NCI-H526 (cell line): ENCODE measurements at places on chromosomes 5 and 9.

DNA sequence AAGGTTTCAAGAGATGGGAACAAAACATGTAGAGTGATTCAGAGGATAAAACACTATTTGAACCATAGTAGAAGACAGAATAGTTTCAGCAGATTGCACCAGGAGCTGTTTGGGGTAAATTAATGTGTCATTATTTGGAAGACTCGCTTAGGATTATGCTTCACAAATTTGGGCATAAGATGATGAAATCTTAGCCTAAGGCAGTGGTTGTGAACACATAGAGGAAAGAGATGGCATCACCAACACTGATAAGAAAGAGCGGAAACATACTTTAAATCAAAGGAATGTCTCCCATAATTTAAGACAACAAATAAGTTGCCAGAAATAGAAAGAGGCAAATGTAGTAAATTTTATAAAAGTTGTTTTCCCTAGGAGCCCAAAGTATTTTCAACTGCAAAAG lies 66.1 kb upstream of the TBCA start:
- DNase-seq = no peak

- peak; percentile 41 for DNase-seq
Observed at GRCh38 chr5:115168829-115169486, 750 bp downstream of the TRIM36 start.

GRCh38 chr5:90549729-90550275 lies 8.8 kb upstream of the ADGRV1 start:
- no peak for DNase-seq

DNA sequence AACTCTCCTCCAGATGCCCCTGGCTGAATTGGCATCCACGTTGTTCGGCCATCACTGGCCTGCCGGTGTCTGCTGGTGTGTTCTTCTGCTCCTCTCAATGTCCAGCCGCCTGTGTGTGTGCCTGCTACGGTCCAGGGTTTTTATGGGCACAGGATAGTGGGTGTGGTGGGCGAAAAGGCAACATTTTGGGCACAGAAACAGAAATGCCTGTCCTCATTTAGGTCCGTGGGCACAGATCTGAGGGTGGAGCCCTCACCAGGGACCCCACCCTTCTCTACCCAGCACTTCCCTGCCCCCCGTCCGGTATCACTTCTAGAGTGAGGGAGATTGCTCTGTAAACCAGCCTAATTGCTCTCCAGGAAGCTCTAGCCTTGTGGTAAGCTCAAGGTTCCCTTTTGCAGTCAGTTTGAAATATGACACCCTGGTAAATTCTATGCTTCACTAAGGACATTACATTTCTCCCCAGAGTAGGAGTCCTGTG lies 410.1 kb downstream of the MAT2B start:
- peak; percentile 87 for DNase-seq

DNA sequence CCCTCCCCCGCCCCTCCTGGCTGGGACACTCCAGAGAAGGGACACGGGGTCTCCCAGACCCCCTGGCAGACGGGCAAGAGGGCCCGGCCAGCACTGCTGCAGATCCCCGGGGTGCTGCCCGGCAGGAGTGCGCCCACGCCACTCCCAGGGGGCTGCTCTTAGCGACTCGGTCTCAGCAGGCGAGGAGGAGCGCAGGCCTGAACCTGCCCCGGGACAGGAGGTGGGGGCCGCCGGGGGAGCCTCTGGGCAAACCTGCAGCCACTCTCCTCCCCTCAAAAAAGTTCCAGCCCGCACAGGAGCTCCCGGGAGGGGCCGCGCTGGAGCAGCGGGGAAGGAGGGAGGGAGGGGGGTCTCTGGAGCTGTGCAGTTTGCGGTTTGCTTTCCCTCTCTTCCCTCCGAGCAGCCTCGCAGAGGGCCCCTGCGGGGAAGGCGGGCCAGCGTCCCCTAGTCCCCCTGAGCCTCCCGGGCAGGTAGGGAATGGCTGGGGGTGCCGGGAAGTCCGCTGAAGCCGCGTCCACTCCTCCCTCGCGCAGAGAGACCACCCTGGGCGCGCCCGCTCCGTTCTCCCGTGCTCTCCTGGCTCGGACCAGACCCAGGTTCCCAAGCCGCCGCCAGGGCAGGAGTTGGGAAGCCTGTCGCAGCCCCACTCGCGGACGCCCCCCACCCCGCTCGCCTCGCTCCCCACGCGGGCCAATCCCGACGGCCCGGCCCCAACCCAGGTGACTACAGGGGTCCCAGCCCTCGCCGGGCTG lies 44.2 kb downstream of the NACC2 start:
- DNase-seq = no peak

DNA sequence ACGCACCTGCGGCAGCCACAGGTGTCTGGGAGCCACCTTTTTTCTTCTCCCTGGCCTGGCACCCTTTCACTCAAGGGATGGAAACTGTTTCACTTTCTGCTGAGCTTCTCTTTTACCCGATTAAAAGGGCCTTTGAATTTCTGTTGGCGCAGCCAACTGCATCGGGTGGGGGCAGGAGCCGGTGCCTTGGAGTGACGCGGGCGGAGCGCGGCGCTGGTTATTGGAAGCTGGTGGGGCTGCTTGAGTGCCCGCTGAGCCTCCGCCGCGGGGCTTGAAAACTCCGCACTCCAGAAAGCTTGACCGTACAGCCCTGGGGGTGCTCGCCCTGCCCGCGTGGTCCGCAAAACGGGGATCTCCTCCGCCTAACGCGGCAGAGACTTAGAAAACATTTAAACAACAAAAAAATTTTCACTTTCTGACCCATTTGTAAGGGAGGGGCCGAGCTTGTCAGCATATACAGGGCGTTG lies 52.0 kb upstream of the TJP2 start:
- peak; percentile 65 for DNase-seq

DNA sequence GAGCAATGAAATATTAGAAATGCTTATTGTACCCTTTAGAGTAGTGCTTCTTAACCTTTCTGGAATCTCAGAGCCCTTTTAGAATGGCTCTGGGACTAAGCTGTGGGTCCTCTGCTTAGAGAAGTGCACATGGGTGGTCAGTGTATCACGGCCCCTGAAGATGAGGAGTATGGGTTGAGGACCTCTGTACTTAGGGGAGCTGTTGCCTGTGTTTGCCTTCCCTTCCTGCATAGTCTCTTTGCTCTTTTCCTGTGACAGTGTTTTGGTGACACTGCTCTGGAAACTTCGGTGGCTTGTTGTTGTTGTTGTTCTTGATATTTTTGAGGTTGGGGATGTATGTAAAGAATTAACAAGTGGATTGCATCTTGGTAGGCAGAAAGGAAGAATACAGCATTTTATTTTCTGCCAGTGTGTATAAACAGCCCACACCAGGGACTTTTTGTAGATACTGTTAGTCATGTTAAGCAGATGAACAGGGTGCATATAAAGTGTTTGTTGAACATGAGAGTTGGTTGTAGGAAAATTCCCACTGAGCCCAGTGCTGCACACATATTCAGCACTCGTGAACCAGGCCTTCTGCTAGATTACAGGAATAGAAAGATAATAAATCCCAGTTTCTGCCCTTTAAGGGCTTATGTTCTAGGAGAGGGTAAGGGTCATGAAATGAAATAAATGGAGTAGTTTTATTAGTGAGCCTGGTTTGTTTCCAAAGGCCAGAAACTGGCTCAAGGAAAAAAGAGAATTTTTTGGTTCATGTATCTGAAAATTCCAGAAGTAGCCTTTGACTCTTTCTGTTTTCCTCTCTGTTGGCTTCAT lies 199.7 kb downstream of the ARHGAP26 start:
- no peak for DNase-seq

GRCh38 chr9:131049829-131050715 lies 41.1 kb downstream of the LAMC3 start:
- DNase-seq = no peak

DNA sequence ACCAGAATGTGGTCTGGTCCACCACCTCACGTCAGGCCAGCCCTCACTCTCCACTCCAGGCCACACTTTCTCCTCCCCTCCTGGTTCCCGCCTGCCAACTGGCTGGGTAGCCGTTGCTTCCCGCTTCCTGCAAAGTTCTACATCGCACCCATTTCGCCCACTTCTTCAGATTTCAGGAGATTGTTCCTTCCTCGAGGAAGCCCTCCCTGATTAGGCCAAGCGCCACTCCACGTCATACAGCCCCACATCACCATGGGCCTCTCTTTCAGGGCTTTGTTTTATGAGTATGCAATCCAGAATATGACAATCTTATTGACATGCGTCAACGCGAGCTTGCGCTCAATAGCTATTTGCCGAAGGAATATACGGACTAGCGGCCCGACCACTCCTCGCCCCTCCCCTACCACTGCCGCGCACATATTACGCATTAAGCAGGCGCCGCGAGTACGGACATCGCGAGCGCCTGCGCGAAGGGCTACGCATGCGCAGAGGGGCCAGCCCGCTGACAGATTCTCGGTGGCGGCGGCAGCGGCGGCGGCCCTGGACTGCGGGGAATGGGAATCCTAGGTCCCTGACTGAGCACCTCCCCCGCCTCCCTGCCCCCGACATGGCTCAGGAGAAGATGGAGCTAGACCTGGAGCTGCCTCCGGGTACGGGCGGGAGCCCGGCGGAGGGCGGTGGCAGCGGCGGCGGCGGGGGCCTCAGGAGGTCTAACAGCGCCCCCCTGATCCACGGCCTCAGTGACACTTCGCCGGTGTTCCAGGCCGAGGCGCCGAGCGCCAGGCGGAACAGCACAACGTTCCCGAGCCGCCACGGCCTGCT lies 74.7 kb downstream of the PIP5K1B start:
- DNase-seq = peak; percentile 93

GRCh38 chr5:114311968-114312367 lies 49.9 kb upstream of the KCNN2 start:
- no peak for DNase-seq

- no peak for DNase-seq
Observed at GRCh38 chr5:6859951-6860638, 146.9 kb downstream of the TENT4A start.

GRCh38 chr5:159319363-159319762 lies 10.9 kb downstream of the IL12B start:
- no peak for DNase-seq

GRCh38 chr5:35417040-35417439 lies 186.8 kb upstream of the PRLR start:
- DNase-seq = no peak

GRCh38 chr5:122019919-122020590 lies 58.0 kb downstream of the LOX start:
- no peak for DNase-seq

GRCh38 chr5:169914766-169915165 lies 65.5 kb downstream of the INSYN2B start:
- no peak for DNase-seq

DNA sequence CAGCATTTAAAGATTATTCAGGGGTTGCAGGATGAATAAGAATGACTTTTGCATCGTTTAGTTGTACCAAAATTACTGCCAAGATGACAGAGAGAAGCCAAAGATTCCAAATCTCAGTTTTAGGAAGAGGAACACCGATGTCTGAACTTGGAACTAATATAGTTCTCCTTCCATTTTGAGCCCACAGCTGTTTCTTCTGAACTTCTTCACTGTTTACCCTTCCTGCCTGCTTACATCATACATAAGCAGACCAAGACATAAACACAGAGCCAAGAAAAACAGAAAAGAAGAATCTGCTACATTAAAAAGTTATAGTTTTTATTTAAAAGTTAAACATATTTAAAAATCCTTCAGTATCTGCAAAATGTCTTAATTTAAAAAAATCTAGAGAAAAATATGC lies 146.9 kb upstream of the RAPGEF1 start:
- DNase-seq = no peak

DNA sequence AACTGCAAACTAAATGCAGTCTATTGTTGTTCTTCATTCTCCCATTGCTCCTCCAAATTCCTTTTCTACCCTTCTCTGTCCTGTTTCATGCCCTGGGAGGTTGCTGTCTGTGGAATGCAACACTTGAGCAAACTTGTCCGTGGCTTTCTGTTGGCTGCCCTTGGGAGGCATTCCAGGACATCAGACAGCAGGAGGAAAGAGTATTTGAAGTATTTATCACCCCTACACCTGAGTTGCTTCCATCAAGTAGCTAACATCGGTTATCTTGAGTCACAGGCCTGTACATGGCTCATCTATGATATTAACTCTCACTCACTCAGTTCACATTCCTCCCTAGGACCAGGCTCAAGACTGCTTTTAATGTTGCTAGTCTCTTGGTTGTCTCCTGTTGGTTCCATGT lies 803.4 kb upstream of the CDH6 start:
- no peak for DNase-seq

GRCh38 chr5:167208911-167209310 lies 1082.5 kb upstream of the WWC1 start:
- DNase-seq = no peak

DNA sequence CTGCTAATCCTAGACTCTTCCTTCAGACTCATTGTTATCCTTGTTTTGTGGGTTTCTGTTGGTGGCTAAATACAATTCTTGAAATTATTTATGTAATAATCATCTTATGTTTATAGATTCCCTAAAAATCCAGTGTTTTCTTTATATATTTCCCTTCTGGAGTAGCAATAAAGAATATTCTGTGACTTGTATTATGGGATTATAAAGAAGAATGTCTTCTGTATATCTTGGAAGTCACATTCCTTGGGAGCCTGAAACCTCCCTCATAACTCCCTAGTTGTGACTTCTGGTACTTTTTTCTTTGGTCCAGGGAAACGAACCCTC lies 356.1 kb downstream of the TMEM167A start:
- DNase-seq = no peak

- DNase-seq = no peak
Observed at GRCh38 chr9:115146581-115147021, 28.6 kb upstream of the TNC start.

DNA sequence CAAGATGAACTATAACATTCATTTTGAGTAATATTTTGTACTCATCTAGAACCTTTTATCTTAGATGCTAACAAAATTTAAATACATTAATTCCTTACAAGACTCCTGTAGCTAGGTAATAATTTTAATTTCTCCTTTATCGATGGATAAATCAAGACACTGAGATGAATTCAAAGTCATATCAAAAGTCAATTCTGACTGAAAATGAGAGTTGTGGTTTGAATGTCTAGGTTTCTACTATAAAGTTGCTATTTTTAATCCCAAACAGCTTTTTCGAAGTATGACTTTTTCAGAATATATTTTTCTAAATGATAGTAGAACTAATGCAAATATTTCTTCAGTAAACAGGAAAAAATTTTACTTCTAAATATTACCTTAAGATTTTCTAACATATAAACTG lies 491.7 kb upstream of the FAM174A start:
- DNase-seq = no peak

DNA sequence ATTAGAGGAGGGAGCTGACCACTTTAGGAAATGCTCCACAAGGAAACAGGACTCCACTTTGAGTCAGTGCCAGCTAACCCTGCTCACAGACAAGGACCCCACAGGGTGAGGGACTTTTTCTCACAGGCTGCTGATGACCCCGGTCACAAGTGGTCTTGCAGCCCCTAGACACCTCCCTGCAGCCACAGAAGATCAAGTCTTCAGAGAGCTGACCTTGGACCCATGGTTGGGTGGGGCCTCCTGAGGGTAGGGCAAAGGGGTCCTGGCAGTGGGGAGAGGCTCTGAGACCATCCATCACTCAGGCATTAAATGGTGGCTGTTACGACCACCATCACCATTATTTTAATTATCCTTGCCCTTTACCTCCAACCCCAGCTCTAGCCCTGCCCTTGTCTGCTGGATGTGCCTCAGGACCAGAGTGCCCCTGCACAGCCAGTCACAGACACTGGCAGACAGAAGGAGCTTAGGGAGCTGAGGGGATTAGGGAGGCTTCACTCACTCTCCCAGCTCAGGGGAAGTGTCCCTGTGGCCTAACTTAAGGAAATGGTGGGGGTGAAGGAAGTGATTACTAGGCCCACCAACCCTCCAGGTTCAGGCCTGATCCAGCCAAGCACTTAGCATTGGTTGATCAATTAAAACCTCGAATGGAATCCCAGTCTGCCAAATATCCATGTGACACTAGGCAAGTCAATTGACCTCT lies 1.6 kb downstream of the ACSL6 start:
- DNase-seq = no peak
